ENCODE measurements at places on chromosomes 6 and 20. TPM values are rescaled to one million over a fixed set of nuclear protein-coding genes. Genes with fewer than 3 reads are reported as not detected.

Gene ZFAND3
- total RNA-seq, result 15.3 TPM

Gene ZSCAN31
- total RNA-seq, result 13.4 TPM

Gene VNN1
- under 0.01 TPM for total RNA-seq

Gene MRPL18
- total RNA-seq, result 64.9 TPM

Gene SLC35D3
- not detected for total RNA-seq

Gene LTA
- not detected for total RNA-seq

Gene NFKBIL1
- 24.7 TPM for total RNA-seq

Gene RNF144B
- 118 TPM for total RNA-seq

Gene TRMT6
- total RNA-seq, result 8.1 TPM

Gene BPIFA1
- not detected for total RNA-seq

Gene CLIC5
- not detected for total RNA-seq

Gene LAMP5
- total RNA-seq, result not detected

Gene BCAS1
- total RNA-seq, result not detected

Gene BPI
- total RNA-seq, result not detected

Gene MLIP
- total RNA-seq, result 13.5 TPM

Gene NKX2-2
- total RNA-seq, result not detected

Gene DEF6
- total RNA-seq, result 0.36 TPM

Gene DPPA5
- not detected for total RNA-seq

Gene RBPJL
- total RNA-seq, result not detected

Gene ASIP
- total RNA-seq, result not detected

Gene SLPI
- 0.19 TPM for total RNA-seq

Gene RNF182
- under 0.01 TPM for total RNA-seq

Gene WFDC10A
- total RNA-seq, result not detected

Gene FGD2
- total RNA-seq, result not detected

Gene EDN3
- not detected for total RNA-seq

Gene PRICKLE4
- total RNA-seq, result 1.3 TPM

Gene MDFI
- total RNA-seq, result 42.9 TPM

Gene C6orf15
- not detected for total RNA-seq

Gene TGM3
- not detected for total RNA-seq

Gene HDGFL1
- total RNA-seq, result not detected

Gene CCM2L
- total RNA-seq, result 13.1 TPM

Gene SGK2
- total RNA-seq, result 0.09 TPM

Gene TTBK1
- total RNA-seq, result under 0.01 TPM

Gene OR2H2
- not detected for total RNA-seq

Gene ADGRG6
- 5.3 TPM for total RNA-seq

Gene PERP
- total RNA-seq, result 16.5 TPM

Gene RAET1E
- total RNA-seq, result 0.09 TPM

Gene RIMS4
- total RNA-seq, result not detected

Gene HLA-C
- total RNA-seq, result 215 TPM

Gene DEFB112
- total RNA-seq, result not detected

Gene C20orf144
- total RNA-seq, result 0.09 TPM

Gene EYS
- total RNA-seq, result under 0.01 TPM

Gene HCK
- not detected for total RNA-seq

Measured in endothelial cell of coronary artery (primary cell).